ENCODE measurements at places on chromosomes 16 and 17.

DNA sequence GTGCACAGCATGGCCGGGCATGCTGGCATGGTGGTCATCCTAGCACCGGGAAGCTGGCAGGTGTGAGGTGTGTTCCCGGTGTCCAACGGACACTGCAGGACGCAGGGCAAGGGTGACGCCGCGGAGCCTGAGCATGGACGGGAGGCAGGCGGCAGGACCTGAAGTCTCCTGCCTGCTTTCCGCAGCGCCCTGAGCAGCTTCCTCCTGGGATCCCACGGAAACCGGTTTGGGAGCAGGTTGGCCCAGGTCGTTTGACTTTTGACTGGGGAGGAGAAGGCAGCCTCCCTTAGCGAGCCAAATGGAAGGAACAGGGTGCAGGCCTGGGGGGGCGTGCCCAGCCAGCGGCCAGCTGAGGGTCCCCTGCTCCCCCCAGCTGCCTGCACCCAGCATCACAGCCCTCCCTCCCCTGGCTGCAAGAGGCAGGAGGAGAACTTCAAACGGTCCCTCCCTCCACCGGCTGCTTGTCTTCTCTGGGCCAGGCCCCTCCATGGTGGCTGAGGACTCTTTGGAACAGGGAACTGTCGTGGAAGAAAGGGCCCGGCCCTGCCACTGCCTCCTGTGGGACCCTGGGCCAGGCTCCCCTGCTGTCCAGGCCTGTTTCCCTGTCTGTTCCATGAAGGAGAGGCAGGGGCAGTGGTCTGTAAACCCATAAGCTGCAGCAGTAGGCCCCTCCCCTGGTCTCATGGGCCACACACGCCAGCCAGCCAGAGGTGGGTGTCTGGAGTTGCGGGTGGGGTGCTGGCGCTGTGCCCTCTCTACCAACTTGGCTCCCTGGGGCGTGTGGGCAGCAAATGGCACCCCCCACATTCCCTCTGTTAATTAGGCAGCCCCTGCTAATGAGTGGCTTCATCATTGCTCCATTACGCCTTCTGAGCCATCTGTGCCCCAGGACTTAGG is 7.8 kb upstream of the ADGRG1 start:
- no peak for DNase-seq

DNA sequence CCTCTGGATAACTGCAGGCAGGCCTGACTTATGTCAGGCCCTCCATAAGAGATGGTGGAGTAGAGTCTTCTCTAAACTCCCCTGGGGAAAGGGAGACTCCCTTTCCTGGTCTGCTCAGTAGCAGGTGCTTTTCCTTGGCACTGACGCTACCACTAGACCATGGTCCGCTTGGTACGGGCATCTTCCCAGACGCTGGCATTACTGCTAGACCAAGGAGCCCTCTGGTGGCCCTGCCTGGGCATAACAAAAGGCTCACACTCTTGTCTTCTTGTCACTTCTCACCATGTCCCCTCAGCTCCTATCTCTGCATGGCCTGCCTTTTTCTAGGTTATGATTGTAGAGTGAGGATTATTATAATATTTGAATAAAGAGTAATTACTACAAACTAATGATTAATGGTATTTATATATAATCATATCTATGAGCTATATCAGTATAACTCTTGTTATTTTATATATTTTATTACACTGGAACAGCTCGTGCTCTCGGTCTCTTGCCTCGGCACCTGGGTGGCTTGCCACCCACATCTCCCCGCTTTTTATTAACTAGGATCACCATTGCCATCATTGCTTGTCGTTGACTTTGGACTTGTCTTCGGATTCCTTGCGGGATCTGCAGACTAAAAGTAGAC is 59.8 kb upstream of the ARL4D start:
- peak; percentile 60 for DNase-seq

GRCh38 chr16:51244887-51245657 is 94.0 kb upstream of the SALL1 start:
- DNase-seq, result no peak

DNA sequence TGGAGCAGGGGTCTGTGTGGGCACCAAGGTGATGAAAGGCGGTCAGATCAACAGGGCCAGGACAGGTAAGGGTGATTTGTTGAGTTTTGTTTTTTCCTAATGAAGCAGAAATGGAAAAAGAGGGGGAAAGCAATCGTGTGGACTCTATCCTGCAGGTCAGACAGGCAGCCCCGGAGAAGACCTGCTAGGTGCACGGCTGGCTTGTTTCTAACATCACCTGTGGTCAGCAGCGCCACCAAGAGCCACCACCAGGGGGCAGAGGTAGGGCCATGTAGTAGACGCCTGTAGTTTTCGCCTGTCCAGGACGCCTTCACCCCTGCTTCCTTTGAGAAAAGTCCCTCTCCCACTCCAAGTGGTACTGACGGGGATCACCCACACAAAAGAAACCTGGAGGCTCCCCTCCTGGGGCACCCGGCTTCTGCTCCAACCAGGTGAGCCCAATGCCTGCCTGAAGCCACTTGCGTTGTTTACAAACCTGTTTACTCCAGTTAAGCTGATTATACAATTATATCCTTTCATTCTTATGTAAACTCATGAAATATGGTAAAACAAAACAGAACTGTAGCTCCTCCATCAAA is 54.2 kb upstream of the SEC14L1 start:
- peak; percentile 83 for DNase-seq

DNA sequence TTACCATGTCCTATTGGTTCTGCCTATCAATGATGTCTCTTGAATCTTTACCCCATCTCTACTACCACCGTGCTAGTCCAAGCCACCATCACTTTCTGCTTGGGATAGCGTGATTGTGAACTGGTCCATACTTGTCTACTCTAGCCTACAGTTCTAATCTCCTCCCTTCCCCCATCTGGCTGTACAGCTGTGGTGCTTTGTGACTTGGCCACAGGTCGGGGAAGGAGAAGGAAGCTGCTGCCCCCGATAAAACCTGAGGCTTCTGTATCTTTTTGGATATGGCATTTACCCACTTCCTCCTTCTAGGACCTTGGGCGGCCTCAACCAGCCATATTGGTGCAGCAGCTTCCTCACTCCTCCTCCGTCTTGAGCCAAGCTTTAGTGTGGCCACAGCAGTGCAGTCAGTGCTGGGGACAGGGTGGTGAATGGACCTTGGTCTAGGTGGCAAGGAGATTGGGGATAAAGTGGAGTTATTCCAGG is 314 bp upstream of the ITGA2B start:
- peak; percentile 35 for DNase-seq

- DNase-seq, result peak; percentile 44
These were observed 118.2 kb upstream of the SMURF2 start for GRCh38 chr17:64780096-64781013.

- DNase-seq, result no peak
These were observed 126.9 kb downstream of the KIF2B start for GRCh38 chr17:53949473-53950090.

GRCh38 chr16:75570396-75571065 is 4.4 kb downstream of the GABARAPL2 start:
- no peak for DNase-seq

DNA sequence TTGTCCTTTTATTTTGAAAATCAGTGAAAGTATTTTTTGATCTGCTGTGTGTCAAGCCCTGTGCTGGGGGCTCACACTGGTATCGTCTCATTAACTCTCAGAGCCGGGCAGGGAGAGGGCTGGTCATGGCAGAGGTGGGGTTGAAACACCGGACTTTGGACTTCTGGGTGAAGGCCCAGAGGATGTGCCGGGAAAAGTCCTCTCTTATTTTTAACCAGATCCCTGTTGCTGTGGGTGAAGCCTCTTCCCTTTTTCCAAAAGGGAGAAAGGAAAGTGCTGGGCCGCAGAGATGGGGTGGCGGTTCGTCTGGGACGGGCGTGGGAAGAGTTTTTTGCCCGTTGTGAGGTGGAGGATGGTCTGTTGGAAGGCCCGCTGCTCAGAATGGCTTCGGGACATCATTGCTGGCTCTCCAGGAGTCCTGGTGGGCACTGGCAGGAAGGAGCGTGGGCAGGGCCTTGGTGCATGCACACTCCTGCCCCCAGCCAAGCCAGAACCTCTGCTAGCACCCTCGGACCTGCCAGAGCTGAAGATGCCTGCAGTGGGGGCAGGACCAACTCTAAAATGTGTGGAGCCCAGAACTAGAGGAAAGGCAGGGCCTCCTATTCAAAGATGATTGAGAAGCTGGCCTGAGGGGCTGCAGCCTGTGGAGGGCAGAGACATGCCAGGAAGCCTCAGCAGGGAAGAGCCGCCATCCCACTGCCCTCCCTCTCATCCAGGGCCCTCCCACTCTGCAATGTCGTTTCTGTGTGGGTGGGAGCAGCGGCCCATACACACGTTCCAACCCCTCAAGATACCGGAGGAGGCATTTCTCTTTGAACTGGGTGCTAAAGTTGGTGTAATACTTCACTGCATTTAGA is 213.2 kb downstream of the CCDC182 start:
- DNase-seq, result no peak

DNA sequence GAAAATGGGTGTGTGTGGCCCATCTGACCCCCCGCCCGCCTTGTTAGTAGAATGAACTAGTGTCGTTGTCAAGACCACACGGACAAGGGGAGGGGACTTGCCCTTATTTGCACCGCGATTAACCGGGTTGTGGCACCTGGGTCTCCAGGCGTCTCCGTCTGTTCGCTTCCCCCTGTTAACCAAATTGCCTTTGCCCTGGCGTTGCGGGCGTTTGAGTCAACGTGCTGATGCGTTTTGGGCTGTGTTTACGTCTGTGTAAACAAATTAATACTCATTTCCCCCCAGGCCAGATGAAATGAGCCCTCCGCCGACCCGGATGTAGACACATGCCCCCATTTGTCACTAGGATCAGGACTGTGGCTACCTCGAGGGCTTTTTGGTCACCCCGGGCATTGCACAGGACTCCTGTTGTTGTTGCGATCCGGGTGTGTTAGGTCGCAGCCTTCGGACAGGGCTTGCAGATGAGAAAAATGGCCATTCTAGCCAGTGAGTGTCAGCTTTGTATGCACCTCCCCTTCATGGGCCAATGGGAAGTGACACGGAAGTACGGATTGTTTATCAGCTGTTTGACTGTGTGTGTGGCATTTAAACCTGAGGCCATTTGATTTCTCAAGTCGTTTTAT is 906 bp downstream of the RBL2 start:
- DNase-seq, result peak; percentile 83

GRCh38 chr16:62638324-62638911 is 602.2 kb upstream of the CDH8 start:
- DNase-seq, result no peak

DNA sequence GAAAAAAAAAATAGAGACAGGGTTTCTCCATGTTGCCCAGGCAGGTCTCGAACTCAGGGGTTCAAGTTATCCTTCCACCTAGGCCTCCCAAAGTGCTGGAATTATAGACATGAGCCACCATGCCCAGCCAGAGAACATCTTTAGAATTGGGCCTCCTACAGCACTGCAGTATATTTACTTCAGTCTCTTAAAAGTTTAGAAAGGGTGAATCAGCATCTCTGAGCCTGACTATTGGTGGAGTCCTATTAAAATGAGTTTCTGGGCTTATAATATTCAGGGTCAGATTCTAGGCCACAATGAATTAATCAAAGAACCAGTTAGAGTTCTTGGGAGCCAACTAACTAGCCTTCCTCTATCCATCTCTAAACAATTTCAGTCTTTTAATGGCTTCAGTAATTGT is 22.8 kb downstream of the TADA2A start:
- DNase-seq, result no peak

DNA sequence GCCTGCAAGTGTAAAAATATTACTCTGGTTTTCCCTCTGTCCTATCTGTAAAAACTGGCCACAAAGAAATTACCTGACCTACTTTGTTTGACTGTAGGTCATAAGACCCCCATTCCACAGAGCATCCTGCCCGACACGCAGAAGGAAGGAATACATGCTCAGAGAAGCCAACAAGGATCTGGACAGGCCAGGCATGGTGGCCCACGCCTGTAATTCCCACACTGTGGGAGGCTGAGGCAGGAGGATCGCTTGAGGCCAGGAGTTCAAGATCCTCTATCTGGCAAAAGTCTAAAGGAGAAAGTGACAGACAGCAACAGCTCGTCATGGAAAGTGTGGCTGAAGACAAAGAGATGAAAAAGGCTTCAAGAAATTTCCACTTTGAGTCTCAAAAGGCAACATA is 78.2 kb upstream of the RNU2-1 start:
- no peak for DNase-seq

DNA sequence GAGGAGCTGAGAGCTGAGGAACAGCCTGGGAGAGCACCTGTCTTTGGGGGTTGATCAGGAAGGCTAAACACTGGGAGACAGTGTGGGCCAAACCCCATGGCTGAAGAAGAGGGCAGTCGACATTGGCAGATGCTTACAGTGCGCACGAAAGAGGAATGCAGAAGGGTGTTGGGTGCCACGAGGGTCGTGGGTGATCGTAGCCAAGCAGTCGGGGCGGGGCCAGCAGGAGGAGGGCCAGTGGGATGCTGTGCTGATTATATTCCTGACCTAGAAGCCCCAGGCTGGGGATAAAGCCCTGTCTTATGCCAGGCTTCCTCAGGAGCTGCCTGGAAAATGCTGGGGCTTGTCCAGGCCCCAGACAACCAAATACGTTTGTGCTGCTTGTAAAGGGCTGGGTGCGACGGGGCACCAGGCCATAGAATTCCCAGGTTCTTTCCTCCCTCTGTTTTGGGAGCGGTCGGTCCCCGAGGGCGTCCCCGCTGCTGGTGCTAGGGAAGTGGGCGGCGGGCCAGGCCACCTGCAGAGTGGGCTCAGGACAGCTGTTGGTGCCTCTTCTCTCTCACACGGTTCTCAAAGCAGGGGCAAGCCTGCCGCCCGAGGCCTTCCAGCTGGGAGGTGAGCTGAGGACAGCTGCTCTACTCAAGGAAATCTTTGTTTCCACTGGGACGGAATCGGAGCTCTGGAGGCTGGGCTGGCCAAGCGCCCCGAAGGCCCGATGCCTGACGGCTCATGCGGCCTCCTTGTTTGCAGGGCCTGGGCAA is 10.0 kb downstream of the C1QTNF1 start:
- no peak for DNase-seq

GRCh38 chr17:48993951-48994350 is 3.2 kb upstream of the IGF2BP1 start:
- DNase-seq, result no peak

- no peak for DNase-seq
These were observed 12.9 kb downstream of the DRC3 start for GRCh38 chr17:17985555-17985954.

DNA sequence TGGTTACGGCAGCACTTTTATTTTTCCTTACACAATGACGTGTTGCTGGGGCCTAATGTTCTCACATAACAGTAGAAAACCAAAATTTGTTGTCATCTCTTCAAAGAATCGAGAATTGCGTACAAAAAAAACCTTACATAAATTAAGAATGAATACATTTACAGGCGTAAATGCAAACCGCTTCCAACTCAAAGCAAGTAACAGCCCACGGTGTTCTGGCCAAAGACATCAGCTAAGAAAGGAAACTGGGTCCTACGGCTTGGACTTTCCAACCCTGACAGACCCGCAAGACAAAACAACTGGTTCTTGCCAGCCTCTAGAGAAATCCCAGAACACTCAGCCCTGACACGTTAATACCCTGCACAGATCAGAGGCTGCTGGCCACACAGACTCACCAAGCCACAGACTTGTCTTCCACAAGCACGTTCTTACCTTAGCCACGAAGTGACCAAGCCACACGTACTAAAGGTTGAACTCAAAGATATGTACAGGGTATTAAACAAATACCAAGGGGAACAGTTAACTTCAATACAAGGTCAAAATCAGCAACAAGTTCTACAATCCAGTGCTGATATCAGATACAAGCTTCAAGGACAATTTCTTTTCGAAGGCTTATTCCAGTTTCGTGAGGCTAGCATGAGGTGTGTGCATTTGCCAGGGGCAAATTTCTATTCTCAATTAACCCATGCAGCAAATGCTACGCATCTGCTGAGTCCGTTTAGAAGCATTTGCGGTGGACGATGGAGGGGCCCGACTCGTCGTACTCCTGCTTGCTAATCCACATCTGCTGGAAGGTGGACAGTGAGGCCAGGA is 2.4 kb downstream of the ACTG1 start:
- no peak for DNase-seq
